ENCODE measurements at places on chromosomes 6 and 20. TPM values are rescaled to one million over a fixed set of nuclear protein-coding genes. Genes with fewer than 3 reads are reported as not detected.

DNA sequence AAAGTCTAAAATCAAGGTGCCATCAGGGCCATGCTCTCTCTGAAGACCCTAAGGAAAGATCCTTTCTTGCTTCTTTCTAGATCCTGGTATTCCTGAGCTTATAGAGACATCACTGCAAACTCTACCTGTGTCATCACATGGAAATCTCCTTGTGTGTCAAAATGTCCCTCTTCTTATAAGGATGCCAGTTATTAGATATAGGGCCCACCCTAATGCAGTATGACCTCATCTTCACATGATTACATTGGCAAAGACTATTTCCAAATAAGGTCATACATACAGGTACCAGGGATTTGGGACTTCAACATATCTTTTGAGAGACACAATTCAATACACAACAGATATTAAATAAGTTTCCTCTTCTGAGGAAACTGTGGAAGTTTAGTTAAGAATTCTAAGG lies 123.9 kb downstream of the UNC5CL start:
- DNase-seq: no peak

DNA sequence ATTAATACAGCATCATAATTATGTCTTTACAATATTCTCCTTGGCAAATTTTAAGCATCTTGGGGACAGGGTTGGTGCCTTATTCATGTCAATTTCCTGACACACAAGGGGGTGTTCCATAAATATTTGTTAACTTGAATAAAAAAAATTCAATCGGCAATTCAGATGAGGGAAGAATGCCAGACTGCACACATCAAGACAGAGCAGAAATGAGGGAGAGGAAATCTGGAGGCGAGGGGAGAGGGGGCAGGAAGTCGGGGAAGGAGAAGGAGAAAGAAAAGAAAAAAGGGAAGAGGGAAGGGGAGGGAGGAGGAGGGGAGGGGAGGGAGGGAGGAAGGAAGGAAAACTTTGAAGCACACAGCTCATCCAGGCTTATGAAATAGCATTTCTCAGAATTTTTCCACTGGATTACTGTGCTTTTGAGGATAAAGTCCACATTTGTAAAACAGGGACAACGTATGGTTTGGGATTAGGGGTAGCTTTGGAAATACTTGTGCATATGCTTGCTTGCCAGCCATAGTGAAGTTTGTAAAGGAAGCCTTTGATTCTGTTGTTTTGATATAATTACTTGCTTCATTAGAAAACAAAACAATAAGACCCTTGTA lies 362.1 kb downstream of the SAMD5 start:
- DNase-seq: no peak

DNA sequence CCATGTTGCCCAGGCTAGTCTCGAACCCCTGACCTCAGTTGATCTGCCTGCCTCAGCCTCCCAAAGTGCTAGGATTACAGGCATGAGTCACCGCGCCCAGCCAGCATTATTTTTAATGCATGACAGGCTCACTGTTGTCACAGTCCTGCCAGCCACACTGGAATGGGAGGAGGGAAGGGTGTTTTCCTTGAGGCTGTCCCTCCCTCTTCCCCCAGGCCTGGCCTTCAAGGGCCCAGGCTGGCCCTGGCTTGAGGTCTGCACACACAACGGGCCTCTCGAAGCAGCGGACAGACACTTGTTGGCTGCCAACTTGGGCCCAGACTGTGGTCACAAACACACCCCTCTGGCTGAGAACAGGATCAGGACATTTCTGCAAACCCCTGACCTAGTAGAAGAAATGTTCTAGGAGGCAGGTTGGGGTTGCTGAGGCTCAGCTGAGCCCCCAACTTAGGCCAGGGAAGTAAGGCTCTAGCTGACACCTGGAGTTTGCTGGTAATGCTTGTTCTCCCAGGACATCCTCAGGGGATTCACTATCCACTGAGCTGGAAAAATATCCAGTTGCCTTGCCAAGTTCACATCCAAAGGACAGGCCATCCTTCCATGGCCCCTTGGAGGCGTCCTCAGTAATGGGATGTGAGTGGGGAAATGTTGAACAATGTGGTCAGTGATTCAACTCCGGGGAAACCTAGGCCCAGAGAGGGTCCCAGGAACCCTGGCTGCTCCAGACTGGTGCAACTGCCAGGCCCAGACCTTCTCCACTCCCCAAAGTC lies 9.9 kb downstream of the SNTA1 start:
- DNase-seq: peak; percentile 82

RPS10 gene
- total RNA-seq: 3,560 TPM

DNA sequence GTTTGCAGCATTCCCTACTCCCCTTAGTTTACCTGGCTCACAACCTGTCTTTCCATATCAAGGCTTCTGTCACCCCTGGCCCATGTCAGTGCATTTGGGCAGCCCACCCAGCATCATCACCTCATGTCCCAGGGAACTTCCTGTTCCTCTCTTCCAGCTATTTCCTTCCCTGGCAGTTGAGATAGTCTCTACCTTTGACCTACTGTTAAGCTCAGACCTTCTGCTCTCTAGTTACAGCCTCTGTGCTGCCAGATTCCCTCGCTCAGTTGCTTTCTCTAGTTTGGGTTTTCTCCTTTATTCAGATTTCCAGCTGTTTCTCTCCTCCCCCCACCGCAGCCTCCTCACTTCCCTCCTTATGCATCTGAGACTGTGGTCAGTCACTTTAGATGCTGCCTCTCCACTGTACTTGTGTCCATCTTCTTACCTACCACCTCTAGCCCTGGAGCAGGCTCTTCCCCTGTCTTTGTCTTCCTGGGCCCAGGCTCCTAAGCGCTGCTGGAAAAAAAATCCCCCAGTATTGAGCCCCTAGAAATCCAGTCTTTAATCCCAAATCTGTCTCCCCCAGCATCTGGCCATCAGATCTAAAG lies 16.3 kb downstream of the PTPN1 start:
- DNase-seq: no peak

GRCh38 chr6:154535147-154535546 lies 24.7 kb upstream of the CNKSR3 start:
- no peak for DNase-seq

ZNF311 gene
- 1.1 TPM for total RNA-seq

DNA sequence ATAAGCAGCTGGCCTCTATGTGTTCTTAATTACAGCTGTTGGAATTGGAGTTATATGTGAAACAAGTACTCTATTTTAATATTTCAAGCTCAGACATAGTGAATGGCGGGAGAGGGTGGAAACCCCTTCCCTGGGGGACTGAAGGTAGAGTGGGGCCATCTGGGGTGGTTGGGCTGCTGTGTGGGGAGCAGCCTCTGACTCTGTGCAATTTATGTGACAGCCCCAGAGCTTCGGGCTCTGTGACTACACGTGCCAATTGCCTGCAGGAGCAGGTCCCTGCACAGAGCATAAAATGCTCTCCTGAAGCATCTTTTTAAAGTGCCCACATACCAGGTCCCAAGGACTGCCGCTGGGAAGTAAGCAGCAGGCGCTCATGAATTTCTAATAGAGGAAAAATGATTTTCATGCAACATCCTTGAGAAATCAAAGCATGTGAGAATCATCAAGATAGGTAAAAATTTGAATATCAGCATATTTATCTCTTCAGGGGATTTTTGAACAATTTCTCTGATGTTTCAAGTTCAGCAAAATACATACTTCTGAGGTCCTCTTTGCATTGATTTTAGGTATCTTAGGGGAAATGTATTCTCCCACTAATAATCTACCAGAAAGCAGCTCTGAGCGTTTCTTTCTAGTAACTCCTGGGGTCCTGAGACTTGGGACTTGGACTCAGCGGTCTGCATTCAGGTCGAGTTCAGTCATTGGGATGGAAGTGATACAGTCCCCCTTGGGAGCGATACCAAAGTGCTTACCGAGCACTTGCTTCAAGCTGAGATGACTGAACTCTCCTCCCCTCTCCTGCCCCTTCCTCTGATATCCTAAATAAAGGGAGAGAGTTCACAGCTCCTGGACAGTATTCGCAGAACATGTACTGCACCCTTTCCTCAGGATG lies 40.0 kb downstream of the ALDH8A1 start:
- DNase-seq: no peak
